ENCODE measurements at places on chromosomes 1 and 21.

DNA sequence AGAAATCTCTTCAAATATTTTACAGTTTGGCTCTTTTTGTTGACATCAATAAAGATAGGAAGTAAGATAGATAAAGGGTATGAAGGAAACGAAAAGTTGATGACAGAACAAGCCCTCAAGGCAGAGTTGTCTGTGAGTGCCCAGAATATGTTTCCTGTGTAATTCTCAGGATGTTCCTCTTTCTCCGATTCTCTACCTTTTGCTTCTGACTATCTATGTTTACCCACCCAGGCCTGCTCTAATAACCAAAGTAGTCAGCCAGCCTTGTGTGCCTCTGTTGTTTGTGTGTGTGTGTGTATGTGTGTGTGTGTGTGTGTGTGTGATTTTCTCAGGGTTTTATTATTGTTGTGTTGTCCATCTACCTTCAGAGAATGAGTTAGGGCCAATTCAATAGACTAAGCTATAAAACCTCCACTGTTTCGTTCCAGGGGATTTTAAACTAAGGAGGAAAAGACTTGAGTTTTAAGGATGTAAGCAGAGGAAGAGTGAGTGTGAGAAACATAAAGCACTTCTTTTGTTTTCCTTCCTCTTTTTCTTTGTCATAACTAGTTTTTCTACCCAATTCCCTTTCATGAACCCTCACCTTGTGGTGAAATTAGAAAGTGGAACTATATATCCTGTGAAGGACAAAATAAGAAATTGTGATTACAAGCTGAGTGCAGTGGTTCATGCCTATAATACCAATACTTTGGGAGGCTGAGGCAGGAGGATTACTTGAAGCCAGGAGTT lies 627.4 kb upstream of the NR5A2 start:
- no peak for DNase-seq

DNA sequence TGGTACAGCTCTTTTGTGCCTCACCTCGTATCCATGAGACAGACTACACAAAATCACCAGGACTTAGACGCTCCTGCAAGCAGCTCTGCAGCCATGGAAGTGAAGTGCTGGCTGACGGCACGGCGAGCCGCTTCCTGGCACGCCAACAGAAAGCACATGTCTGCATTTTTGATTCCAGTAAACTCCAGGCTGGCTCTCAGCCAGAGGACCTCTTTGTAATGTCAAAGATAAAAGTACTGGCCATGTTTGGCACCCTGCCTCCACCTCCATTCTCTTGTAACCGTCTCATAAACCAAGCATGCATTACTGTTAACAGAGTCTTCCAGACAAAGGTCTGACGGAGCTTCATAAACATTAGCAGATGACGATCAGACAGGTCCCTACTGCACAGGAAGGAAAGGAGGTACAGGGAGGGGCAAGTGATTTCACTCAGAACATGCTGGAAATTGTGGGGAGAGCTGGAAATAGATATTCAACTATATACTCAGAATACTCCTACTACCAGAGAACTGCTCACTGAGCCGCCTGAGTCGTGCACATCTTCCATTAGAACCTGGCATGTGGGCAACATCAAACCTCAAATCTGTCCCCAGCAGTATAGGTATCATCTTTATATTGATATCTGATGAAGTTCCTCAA lies 632.0 kb downstream of the SMYD3 start:
- DNase-seq: no peak

DNA sequence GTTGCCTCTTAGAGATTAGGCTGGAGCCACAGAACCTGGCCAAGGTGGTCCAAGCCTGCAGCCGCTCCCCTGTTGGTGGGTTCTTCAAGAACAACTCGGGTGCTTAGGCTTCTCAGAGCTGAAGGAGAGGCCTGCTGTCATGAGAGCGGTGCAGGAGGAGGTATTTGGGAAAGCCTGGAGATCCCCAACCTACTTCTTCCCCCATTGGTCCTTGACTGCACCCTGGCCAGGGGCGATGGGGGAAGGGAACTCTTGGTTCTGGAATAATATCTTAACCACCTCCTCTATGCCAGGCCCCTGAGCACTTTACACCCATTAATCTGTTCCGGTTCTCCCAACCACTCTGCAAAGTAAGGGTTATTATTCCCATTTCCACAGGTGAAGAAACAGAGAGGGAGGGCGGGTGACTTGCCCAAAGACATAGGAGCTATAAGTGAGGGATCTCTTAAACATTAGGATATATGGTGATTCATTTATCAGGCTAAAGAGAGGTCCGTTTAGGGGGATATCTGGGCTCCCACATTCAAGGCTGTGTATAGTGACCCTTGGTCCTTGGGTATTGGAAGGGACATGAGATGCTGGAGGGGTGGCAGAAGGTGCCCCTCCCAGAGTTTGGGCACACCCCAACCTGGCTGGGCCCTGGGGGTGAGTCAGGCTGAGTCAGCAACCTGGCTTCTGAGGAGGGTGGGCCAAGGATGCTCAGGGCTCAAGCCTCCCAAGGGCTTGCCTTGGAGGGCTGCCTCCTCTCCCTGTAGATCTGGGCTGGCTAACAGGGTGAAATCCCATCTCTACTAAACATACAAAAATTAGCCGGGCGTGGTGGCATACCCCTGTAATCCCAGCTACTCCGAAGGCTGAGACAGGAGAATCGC lies 5.2 kb downstream of the TRNP1 start:
- no peak for DNase-seq

DNA sequence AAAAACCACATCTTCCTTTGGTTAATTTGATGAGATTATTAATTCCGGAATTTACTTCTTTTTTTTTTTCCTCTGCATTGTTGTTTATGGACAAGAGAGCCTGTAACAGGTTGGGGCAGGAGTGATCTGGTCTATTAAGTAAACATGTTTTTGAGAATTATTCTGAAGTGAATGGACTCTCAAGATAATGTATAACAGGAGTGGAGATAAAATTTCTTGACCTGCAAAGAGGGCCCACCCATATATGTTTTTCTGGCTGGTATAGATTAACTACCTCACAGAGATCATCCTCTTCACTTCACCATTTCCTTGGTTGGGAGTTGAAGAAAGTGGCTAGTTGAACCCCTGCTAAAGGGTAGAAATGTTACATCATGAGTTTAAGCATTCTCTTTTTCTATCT lies 10.7 kb downstream of the DDI2 start:
- no peak for DNase-seq

DNA sequence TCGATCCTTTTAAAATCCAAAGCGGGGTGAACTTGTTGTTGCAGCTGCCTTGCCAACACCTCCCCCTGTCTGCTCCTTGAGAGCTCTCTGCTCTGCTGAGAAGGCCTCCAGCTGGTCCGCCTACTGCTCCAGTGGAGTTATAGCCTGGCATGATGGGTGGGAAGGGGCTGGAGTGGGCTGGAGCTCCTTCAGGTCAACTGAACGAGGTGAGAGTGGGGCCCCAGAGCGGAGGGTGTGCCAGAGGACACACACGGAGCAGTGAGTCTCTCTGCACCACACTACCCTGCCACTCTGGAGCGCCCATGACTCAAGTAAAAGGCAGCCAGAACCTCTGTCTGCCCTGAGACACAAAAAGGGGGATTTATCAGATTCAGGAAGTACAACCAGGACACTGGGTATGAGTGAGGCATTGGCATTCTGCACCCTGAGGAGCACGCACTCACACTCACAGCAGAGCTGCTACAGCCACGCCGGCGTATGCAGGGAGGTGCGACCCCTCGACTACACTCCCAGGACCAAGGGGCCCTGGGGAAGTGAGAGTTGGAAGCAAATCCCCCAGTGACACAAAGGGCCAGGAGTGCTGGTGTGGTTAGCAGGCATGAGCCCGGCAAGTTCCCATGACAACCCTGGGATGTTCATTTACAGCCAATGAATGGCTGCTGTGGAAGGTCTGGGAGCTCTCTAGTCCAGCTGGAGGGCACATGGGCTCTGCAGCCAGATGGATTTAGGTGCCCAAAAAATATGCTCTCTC lies 28.0 kb upstream of the EVA1B start:
- DNase-seq: no peak

DNA sequence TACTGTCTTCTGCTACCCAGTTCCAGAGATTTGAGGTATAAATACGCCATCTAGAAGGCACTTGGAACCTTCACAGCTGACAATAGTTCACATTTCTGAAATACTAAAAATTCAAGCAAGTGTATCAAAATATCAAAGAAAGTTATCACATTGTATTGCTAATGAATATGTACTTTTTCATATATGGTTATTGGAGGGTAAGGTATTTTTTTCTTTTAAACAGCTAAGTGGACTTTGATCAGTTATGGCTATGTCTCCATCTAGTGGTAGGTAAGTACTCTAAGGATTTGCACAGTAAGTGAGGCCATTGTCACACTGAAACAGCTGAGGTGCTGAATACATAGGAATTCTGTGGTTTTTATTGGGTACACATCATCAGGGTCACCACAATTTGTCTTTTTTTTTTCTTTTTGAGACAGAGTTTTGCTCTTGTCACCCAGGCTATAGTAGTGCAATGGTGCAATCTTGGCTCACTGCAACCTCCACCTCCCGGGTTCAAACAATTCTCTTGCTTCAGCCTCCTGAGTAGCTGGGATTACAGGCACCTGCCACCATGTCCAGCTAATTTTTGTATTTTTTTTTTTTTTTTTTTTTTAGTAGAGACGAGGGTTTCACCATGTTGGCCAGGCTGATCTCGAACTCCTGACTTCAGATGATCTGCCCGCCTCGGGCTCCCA lies 49.1 kb upstream of the CR2 start:
- peak; percentile 46 for DNase-seq

DNA sequence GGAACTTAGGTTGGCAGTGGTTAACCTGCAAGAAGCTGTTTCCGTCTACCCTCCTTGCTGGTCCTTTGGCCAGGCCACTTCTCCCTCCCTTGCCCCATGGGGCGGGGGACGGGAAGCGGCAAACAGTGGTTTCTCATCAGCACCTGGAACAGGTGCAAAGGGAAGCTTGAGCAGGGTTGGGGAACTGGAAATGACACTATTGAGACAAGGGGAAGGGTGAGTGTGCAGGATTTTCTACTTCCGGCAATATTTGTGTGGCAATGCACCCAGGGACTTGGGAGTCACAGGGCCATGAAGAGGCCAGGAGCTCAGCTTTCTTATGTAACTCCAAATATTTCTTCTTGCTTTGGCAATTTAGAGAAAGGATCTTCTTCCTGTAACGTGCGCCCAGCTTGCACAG lies 29.0 kb upstream of the SARS1 start:
- DNase-seq: no peak

GRCh38 chr1:76782809-76783208 lies 84.5 kb upstream of the ST6GALNAC5 start:
- DNase-seq: no peak

- no peak for DNase-seq
Measured at GRCh38 chr1:118977600-118977999, 10.5 kb downstream of the TBX15 start.

GRCh38 chr1:209504571-209504970 lies 78.9 kb upstream of the CAMK1G start:
- DNase-seq: no peak

GRCh38 chr1:247822060-247822459 lies 1.9 kb downstream of the OR14A16 start:
- no peak for DNase-seq

DNA sequence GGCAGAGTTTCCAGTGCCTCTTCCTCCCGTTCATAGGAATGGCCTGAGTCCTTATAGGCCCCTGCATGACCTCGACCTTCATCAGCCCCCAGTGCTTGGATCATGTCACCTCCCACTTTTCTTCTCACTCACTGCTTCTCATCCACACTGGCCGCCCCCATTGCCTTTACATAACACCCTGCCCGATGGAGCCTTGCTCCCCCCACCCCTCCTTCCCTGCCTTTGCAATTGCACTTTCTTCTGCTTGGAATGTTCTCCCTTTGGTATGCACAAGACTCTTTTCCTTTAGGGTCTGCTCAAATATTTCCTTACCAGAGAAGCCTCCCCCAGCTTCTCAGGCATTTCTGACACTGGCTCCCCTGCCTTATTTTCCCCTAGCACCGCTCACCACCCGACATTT lies 125.2 kb upstream of the KCNJ6 start:
- no peak for DNase-seq

- no peak for DNase-seq
Measured at GRCh38 chr1:115545096-115545720, 96.6 kb upstream of the VANGL1 start.

GRCh38 chr1:204065986-204066300 lies 7.0 kb upstream of the SOX13 start:
- no peak for DNase-seq

DNA sequence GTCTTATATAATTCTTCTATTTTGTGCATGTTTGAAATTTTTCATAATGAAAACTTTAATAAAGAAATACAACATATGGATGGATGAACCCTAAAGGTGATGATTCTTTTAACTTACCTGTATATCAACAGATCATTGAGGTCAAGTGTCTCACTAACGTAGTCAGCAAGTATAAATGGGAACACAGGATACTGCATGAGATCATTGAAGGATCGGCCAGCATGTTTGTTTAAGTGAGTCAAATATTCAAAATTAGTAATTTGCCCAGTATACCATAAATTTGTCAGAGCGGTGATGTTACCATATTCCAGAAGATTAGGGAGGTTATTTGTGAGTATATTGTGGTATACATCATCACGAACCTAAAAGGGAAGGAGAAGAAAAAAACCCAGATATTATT lies 71.0 kb upstream of the GNG4 start:
- DNase-seq: no peak

DNA sequence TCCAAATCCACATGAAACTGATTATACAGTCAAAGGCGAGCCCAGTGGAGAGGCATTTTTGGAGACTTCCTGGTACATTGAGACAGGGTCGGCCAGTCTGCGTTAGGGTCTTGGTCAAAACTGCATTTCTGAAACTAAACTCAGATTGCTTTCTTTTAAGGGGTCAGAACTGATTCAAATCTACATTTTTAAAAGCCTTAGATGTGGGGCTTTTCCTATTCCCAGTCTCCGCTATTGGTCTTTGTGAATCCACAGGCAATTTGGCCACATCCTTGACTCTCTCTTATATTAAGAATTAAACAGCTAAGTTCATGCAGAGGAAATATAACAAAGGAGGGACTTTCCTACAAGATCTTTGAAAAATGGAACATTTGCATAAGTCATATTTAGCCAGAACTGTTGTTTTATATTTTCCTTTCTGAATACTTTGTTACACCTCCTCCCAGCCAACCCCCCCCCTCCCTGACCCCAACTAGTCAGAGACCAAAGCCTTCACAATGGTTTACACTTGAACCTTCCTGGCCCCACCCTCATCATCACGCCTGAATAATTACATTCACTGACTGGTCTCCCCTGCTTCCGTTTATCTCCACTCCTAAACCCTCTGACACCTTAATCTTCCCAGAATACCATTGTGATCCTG lies 30.9 kb downstream of the SELL start:
- no peak for DNase-seq

GRCh38 chr21:45589686-45590245 lies 47.5 kb upstream of the SLC19A1 start:
- DNase-seq: no peak

- no peak for DNase-seq
Measured at GRCh38 chr1:30125821-30126170, 597.6 kb downstream of the MATN1 start.

DNA sequence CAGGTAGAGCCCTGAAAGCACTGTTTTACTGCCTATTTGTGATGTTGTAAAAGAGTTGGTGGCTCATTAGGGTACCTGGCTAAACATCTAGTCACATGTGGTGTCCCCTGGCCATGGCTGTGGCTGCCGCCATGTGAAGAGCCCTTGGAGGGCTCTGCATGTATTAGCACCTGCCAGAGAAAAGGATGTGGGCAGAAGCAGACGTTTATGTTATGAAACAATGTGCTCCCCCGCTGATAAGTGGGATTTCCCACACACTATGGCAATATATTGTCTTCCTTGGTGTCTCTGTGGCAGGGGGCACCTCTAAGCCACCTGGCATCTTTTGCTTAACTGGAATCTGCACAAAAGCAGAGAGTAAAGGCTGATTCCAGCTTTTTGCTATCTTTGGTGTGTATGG lies 9.6 kb downstream of the TENT5C start:
- peak; percentile 35 for DNase-seq

GRCh38 chr1:181759481-181759880 lies 276.2 kb downstream of the CACNA1E start:
- DNase-seq: no peak

Data from CD4-positive, alpha-beta T cell treated with Interleukin-6 at 100 ng/mL for 8 hours (primary cell).